ENCODE measurements at places on chromosomes 7 and 10.
A peak's percentile ranks its signal among the peaks of the same experiment; 100 is the strongest.

DNA sequence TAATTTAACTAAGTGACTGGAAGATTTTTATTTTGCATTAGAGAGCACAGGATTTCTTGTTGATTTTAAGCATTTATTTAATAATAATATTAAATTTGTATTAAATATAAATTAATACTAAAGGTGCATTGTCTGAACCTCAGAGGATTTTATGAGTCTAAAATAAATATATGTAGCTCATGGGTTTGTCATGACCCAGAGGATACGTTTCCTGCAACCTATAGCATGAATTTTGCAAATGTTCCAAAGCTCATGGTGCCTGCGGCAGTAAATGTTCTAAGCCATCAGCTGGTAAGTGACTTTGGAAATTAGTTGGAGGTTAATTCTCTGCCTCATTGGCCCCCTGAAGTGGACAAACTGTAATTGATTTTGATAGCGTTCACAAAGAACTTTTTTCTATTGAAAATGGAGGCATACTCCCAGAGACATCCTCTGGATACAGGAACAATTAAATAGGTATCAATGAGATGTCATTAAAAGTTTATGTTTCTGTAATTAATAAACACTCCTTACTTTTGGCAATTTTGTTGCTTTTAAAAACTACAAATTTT, 397.4 kb downstream of the ANKRD7 start:
- no peak for DNase-seq

DNA sequence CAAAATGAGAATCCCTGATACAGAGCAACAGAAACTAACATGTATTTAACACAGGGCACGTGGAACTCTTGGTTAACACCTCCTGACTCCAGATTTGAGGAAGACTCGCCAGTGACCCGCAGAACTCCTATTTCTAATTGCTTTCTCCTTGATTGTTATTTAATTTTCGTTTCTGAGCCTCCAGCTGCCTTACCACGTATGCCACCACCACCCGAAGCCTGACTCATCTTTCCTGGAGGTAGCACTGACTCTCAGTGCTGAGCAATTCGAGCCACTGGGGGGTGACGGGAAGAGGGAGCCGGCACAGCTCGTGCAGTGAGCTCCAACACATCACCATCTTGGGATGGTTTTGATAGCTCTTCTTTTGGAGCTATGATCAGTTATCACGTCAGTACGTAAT, 273.9 kb upstream of the MGMT start:
- no peak for DNase-seq

- DNase-seq: no peak
Measured at GRCh38 chr10:4501306-4501705, 324.7 kb upstream of the AKR1E2 start.

GRCh38 chr10:129098517-129098916, 368.5 kb upstream of the MGMT start:
- DNase-seq: no peak

DNA sequence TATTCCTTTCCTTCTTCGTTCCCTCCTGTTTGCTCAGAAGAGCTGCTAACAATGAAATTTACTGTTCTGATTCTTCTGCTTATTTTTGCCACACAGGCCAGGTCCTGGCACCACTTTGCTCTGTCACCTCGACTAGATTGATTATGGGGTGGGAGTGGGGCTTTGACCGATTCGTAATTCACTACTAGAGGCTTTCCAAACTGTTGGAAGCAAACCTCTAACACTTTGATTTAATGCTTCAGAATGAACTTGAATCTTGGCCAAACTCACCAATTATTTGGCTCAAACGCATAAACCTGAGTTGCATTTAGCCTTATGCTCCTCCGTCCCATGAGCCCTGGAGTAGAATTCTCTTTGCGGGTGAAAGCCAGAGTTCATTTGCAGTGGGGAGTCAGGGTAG, 476.2 kb upstream of the FZD8 start:
- DNase-seq: no peak

- no peak for DNase-seq
Measured at GRCh38 chr7:37100735-37101331, 347.8 kb downstream of the ELMO1 start.

DNA sequence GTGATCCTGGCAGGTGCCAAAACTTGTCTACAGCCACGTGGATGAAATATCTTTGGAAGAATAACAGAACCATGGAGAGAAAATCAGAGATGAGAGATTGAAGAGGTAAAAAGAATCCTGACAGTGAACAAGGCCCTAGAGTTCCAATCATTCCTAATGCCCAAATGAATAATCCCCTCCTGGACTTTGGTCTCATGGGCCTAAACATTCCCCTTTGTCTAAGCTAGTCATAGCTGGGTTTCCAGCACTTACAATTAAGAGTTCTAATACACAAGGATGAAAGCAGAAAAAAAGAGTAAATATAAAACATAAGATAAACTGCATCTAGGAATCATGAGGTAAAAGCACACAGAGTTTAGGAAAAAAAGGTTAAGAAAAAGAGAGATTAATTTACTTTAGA, 40.2 kb downstream of the ARHGAP12 start:
- DNase-seq: no peak

DNA sequence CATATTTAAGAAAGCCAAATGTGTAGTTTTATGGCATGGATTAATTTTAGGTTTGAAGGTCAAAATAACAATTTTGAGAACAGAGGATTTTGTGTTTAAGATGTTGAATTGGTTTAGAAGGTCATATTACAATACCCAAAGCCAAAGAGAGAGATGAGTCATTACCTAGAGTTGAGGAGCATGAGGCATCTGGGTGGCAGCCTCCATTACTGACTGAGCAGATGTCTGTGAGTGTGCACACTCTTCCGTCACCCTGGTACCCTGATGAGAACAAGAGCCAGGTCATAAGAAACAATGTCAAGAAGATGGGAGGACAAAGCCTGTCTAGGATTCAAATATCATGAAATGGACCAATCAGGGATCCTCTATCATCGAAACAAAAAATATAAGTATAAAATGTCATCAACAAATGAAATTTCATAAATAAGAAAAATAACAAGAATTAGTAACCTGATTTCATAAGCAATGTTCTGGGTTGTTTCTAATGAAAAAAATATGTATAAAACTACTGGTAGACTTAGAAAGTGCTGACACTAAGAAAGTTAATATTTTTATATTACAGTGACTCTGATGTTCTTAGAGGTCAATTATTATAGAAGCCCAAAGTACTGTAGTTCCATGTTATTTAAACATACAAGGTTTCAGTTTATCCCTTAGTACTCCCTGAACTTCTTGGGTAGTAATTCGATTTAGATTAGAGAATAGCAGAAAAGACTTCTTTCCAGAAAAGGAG, 20.0 kb downstream of the CUBN start:
- no peak for DNase-seq

DNA sequence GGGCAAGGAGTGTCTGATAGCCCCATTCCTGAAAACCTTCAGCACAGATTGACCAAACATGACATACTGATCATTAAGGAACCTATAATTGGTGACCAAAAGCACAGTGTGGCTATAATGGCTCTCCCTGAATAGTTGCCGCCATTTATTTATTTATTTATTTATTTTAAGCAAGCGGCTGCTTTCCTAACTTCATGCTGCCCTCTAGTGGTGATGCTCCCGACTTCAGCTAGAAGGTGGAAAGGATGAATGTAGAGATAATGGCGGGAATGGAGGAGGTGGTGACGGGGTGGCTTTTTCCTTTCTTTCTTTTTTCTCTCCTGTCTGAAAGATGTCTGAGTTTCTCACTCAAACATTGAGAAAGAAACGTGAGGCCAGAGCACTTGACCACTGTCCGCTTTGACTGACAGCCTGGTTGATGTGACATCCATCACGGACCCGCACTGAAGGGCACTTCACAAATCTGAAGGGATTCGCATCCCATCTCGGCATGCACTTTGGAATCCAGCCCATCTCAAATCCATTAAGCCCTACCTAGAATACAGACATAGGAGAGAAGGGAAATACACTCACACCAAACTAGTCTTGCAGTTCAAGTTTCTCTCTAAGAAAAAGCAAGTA, 1090.1 kb downstream of the KCNMA1 start:
- DNase-seq: peak; percentile 60

DNA sequence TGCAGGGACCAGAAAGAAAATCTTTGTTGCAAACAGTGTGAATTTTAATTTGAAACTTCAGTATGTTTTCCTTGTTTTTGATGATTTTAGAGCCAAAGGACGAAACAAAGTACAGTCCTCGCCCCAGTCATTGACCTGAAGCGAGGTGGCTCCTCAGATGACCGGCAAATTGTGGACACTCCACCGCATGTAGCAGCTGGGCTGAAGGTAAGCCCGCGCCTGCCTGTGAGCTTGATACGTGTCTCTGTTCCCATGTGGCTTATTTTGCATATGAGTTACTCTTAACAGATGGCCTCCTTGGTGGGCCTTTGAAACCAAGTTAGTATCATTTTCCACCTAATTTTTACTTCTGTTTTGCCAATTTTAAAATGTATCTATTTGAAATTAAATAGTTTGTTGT, 12.3 kb downstream of the RBM17 start:
- DNase-seq: no peak

GRCh38 chr7:83359108-83359507, 196.4 kb upstream of the PCLO start:
- no peak for DNase-seq

DNA sequence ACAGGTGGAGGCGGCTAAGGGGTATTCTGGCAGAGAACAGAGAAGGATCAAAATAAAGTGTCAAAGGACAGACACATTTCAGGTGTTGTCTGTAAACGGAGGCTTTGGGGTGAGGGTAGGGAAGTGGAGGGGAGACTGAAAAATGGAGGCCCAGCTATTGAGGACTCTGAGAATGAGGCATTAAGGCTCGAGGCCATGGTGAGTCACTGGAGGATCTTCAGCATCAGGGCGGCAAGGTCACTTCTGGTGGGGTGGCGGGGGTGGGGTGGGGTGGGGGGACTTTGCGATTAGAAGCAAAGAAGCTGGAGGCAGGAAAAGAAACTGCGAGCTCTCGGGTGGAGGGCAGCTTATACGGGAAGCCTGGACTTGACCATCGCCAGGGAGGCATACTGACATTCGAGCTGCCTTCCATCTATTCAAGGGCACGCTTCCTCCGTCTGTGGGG, 58.4 kb upstream of the PCGF5 start:
- DNase-seq: no peak

DNA sequence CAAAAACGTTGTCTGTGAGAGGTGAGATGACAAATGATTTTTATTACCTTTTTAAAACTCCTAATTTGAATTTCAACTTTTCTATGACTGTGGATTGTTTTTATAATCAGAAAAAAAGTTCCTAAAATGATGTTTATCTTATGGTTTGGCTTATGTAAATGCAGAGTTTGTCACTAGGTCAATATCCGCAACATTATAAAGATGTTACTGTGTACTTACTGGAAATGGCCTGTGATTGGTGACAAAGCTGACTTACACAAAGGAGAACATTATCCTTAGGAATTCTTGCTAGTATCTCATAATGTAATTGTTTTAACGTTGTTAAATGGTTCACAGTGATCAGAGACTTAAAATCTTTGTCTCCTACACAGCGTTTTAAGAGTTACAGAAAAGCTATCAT, 79.0 kb downstream of the SDK1 start:
- no peak for DNase-seq

All from skin of body (tissue), 3 donors.